ENCODE measurements at places on chromosomes 2 and 18.

GRCh38 chr2:141458351-141458750 lies 672.5 kb downstream of the LRP1B start:
- no peak for DNase-seq

GRCh38 chr2:119544939-119545475 lies 758 bp downstream of the CFAP221 start:
- no peak for DNase-seq

DNA sequence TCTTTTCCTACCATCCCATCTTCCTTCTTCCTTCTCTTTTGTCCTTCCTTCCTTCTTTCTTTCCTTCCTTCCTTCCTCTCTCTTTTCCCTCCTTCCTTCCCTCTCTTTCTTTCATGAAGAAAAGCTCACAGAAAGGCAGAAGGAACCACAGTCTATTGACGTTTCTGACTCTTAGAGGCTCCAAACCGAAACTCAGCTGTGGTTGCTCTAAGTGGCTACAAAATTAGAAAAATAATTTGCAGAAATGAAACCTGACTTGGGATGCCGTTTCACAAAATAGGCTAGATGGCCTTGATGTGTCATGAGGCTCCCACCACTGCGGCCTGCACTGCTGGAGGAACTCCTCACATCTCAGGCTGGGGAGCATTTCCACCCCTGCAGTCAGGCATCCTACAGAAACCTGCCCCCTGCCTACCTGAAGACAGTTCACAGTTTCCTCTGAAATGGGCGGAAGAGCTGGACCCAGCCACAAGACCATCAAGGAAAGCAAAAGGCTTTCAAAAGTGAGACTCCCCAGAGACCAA lies 165.6 kb downstream of the SMAD7 start:
- peak; percentile 72 for DNase-seq

DNA sequence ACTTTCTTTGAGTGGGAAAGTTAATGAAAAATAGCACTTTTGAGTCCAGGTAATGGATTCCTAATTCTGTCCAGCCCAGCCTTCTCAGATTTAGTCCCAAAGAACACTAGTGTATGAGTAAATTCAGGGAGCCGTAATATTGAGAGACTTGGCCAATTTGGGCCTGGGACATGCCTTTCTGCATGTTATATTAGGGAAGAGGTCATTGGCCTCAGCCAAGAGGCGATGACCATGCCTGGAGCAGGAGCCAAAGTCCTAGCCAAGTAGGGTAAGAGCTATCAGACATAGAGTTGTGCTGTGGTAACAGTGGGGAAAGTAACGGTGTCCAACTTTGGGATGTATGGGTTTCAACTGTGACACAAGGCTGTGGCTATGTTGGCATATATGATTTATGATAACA lies 336.5 kb upstream of the ZNF804A start:
- no peak for DNase-seq

DNA sequence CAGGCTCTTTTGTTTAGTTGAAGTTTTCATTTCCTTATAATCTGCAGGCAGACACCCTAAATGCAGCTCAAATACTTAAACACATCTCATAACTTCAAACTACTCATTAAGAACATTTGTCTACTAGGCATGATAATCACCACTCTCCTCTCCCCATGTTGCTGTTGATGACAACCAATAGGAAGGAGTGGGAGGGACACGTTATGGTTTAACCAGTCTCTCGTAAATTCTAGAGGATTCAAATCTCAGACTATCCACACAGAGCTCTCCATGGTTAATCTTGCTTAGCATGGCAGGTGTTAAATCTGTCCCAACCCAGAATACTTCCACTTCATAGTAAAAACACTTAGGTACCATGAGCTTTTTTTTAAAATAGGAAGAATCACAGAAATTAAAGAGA lies 127.4 kb upstream of the AQP4 start:
- DNase-seq, result no peak

DNA sequence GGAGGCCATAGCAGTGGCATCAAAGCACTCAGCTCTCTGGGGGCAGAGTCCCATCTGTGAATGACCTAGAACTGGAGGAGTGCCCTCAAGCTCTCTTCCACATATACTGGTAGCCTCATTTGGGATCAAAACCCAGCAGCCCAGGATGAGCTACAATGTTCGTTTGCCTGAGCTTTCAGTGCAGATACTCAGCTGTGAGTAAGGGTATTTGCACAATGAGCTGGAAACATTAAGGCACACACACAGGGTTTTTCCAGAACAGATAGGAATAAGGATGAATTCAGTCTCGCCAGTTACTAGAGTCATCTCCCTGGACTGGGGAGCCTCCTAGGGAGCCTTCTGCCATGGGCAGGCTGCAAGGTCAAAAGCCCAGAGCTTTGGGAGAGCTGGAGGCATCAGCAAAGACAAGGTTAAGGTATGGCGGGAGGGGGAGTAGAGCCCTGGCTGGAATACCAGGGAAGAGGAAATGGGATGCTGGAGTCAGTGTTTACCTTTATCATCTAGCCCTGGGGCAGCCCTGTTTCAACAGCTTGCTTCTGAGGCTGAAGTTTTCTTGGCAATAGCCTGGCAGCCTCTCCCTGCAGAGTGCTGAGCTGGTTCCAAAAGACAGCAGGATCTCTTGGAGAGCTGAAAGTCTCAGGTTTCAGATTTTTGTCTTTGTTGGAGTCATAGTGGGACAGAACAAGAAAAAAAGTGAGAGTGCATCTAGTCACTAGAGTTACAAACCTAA lies 187.7 kb downstream of the LOXHD1 start:
- no peak for DNase-seq

DNA sequence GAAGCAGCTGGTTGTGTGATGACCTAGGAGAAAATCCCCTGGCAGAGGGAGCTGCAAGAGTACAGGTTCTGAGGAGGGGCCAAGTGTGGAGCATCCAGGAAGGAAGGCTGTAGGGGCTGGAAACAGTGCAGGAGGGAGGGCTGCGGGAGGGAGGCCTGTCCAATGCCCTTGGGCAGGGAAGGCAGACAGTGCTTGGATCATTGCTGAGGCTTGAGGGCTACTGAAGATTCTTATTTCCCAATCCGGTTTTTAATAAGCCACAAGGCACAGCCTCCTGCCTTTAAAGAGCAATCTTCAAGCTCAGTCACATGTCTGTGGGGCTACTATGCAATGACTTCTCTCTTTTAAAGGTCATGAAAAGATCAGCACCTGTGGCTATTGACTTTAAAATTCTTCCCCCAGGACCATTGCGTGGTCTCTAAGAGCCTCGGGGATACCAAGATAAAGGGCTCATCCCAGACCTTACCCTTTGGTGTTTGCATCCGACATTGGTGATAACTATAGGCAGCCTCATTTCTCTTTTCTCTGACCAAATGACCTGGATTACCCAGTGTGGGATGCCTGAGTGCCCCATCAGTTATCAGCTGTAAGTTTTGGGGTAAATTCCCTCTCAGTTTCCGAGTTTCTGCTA lies 149.6 kb downstream of the DOCK10 start:
- peak; percentile 37 for DNase-seq

DNA sequence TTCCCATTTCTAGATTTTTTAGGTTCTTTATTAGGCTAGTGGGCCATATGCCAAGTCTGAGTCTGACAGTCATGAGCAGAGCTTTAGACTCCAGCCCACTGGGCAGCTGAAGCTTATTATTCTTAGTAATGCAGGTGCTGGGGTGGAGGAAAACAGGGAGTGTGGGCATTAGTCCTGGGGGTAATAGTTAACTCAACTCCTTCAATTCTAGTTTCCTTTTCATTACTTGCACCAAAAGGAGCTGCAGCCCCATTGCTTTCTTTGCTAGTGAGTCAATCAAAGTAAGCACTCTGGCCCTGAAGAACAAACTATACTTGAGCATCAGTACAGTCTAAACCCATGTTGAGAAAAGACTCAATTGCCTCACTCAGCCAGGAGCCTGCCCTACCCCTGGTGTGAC lies 35.5 kb downstream of the ICOS start:
- DNase-seq, result no peak

DNA sequence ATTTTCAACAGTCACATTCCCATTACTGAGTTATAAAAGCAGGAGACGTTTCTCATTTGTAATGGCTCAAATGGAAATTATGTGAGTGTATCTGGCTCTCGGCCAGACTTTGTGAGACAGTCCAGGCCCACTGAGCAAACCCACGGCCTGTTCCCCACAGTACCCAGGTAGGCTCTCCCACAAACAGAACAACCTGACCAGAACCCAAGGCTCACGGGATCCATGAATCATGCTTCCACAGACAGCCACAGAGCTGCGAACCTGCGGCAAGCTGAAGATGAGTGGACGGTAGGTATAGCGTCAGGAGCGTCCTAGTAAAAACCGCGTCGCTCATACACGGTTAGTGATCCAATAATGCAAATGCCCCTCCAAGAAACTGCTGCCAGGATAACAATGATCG lies 34.2 kb downstream of the NDUFA10 start:
- DNase-seq, result no peak

All from stimulated activated naive B cell treated with anti-CD40 and anti-IgM and Interleukin-4, amounts not matched to agents 10 μg/mL and 1 μg/mL and 100 μg/mL, for 72 hours (primary cell).